Stimulated activated CD4-positive, alpha-beta T cell treated with anti-CD3 and anti-CD28 coated beads, Interleukin-15, amount 100 ng/mL, for 1 hour (primary cell): ENCODE measurements at places on chromosomes 12 and 14.

- no peak for DNase-seq
Measured at GRCh38 chr12:64618953-64619590, 8.8 kb downstream of the RASSF3 start.

DNA sequence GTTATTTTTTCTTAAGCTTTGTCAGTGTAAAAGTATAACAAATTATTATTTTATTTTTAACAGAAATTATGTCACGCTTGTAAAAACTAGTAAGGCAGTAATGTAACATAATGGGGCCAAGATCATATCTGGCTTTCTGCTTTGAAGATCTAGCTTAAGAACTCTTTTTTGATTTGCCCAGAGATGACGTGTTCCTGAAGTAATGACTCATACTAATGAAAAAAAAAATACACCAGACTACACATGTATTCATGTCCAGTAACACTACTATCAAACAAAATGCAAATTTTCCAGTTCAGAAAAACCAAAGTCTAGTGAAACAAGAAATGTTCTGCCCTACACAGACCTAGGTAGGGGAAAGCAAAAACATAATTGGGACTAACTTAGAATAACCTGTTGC, 432.2 kb upstream of the ATXN7L3B start:
- DNase-seq, result no peak

DNA sequence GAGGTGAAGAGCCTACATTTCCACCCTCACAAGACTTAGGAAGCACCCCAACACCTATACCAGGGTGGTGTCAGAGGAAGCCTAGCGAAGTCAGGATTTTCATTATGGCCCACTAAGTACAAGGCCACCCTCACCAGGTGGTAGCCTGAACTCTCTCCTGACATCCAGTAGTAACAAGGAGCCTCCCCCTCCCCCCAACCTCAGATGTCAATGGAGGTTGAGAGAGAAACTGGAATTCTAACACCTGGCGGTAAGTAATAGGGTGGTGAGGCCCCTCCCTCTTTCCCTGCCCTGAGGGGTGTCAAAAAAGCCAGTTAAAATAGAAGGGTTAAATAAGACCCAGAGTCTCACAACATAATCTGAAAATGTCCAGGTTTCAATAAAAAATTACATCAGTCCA, 37.6 kb downstream of the SINHCAF start:
- no peak for DNase-seq

GRCh38 chr14:20622816-20623291, 18.6 kb downstream of the OR6S1 start:
- no peak for DNase-seq

DNA sequence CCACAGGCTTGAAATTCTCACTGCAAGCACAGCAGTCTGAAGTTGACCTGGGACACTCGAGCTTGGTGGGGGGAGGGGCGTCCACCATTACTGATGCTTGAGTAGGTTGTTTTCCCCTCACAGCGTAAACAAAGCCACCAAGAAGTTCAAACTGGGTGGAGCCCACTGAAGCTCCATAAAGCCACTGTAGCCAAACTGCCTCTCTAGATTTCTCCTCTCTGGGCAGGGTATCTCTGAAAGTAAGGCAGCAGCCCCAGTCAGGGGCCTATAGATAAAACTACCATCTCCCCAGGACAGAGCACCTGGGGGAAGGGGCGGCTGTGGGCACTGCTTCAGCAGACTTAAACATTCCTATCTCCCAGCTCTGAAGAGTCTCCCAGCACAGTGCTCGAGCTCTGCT, 31.7 kb upstream of the ST8SIA1 start:
- no peak for DNase-seq

- DNase-seq, result peak; percentile 61
Measured at GRCh38 chr12:132523576-132524331, 33.8 kb downstream of the FBRSL1 start.

DNA sequence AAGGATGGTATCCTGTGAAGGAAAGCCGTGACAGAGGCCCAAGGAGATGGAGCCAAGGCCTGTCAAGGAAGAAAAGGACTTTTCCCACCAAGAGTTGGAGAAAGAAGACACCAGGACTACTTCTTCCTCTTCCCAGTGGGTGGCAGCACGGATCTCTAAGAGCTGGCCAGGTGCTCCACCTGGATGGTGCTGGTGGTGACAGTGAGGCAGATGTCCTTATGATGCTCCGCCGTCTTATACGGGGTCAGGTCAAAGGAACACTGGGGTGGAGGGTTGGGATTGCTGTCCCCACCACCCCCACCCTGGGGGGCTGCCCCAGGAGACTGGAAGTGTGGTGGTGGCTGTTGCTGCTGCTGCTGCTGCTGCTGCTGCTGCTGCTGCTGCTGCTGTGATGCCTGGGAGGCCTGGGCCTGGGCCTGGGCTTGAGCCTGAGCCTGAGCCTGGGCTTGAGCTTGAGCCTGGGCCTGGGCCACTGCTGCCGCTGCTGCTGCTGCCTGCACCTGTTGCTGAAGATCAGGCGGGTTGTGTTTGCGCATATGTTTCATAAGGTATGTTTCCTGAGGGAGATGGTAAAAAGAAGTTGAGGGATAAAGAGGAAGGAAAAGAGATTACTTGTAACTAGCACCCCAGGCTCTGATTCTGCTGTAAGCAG, 4.8 kb upstream of the ING4 start:
- DNase-seq, result no peak
